NCI-H1105 treated with DMSO at 0.1 percent for 48 hours (cell line): ENCODE measurements at places on chromosomes 16 and 17.

- no peak for DNase-seq
Observed at GRCh38 chr16:11779074-11779473, 18.0 kb downstream of the ZC3H7A start.

DNA sequence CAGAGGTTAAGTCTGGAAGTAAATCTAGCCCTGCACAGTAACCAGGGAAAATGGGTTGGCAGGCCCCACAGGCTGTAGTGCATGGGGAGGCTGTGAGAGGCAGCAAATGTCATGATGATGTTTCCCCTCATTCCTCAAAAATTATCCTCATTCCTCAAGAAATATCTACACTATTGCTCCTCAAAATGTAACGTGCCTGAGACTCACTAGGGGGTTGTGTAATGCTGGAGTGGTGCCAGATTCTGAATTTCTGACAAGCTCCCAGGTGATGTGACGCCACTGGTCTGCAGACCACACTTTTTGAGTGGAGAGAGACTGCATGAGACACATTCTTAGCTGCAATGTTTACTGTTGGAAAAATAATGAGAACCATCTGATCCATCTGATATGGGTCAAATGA is 1.2 kb upstream of the MPP3 start:
- no peak for DNase-seq

DNA sequence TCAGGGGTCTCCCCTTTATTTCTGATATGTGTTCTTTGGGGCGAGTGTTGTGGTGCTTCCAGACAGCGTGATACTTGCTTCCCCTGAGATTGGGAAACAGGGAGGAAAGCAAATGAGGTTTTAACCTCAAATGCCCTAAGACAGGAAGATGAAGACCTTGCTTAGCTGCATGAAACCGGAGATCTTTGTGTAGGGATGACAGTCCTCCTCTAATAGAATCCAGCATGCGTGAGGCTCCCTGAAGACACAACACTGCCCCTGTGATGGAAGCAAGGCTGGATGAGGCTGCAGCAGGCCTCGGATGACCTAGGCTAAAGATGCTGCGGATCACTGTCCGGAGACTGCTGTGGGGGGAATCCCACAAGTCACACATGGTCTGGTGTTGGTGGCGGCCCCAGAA is 491.0 kb downstream of the CDH13 start:
- no peak for DNase-seq

GRCh38 chr16:47528431-47528830 is 67.3 kb downstream of the PHKB start:
- no peak for DNase-seq

GRCh38 chr17:70268383-70268782 is 99.1 kb downstream of the KCNJ2 start:
- DNase-seq: no peak
